ENCODE measurements at places on chromosomes 6 and 20. TPM values are rescaled to one million over a fixed set of nuclear protein-coding genes. Genes with fewer than 3 reads are reported as not detected.

NTSR1 gene
- total RNA-seq: 0.43 TPM

CEBPB gene
- total RNA-seq: 61.3 TPM

PRRT1 gene
- 1.1 TPM for total RNA-seq

OR2B6 gene
- total RNA-seq: not detected

PACSIN1 gene
- 6.3 TPM for total RNA-seq

CDSN gene
- total RNA-seq: not detected

OR2W1 gene
- total RNA-seq: not detected

PBOV1 gene
- total RNA-seq: not detected

EXOC2 gene
- total RNA-seq: 12.9 TPM

CDH22 gene
- total RNA-seq: 4.4 TPM

BPIFB1 gene
- total RNA-seq: not detected

SLC16A10 gene
- total RNA-seq: 10.3 TPM

SNPH gene
- 5.0 TPM for total RNA-seq

PRPH2 gene
- total RNA-seq: 0.90 TPM

ADAM33 gene
- total RNA-seq: 13.8 TPM

CCN2 gene
- 356 TPM for total RNA-seq
